Activated T-helper 2 cell treated with anti-CD3 and anti-CD28 coated beads, Interferon-gamma antibody, Interleukin-2, Interleukin-4, amounts not matched to agents 10 μg/mL and 5 μg/mL and 100 μg/mL, durations not matched to agents 14 hours and 24 hours and 36 hours (primary cell): ENCODE measurements at places on chromosomes 1 and 21. TPM values are rescaled to one million over a fixed set of nuclear protein-coding genes. Genes with fewer than 3 reads are reported as not detected.

AGRN gene
- total RNA-seq: 27.6 and 29.2 TPM in 2 replicates

NTRK1 gene
- total RNA-seq: 252 and 253 TPM in 2 replicates

- no peaks in the 10 kb centered on the region for H3K36me3 ChIP-seq
- no peak for DNase-seq
- H3K4me3 ChIP-seq: peak overlapping the region; percentile 73
- no peaks in the 10 kb centered on the region for H3K27me3 ChIP-seq
Measured at GRCh38 chr1:245953876-245954660, 553.0 kb downstream of the SMYD3 start.

RCAN3 gene
- total RNA-seq: 31.9 and 33.8 TPM in 2 replicates

- no peak overlapping the region for H3K27ac ChIP-seq
- peaks cover 2% of the 10 kb centered on the region for H3K4me1 ChIP-seq
- no peak overlapping the region for H3K4me3 ChIP-seq
- DNase-seq: no peak
Measured at GRCh38 chr21:41628256-41628655, 120.3 kb upstream of the TMPRSS2 start.

DNA sequence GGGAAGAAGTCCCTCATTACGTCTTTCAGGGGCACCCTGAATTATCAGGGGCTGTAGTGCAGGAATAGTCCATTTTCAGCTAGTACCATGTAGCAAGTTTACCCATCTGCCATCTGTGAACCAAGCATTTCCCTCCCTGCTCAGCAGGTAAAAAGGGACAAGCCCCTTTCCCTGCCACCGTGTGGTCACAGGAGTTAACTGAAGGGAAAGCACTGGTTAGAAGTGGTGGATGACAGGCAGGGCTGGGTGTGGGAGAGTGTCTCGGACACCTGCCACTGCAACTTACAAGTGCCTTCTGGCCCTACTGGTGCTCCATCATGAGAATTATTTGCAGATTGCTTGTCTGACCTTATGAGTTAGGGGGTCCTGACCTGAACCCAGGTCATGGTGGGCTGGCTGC is 32.0 kb upstream of the IGSF5 start:
- DNase-seq: no peak
- H3K27ac ChIP-seq: no peak overlapping the region
- no peaks in the 10 kb centered on the region for H3K4me1 ChIP-seq
- no peaks in the 10 kb centered on the region for H3K36me3 ChIP-seq
- no peak overlapping the region for H3K4me3 ChIP-seq

DNA sequence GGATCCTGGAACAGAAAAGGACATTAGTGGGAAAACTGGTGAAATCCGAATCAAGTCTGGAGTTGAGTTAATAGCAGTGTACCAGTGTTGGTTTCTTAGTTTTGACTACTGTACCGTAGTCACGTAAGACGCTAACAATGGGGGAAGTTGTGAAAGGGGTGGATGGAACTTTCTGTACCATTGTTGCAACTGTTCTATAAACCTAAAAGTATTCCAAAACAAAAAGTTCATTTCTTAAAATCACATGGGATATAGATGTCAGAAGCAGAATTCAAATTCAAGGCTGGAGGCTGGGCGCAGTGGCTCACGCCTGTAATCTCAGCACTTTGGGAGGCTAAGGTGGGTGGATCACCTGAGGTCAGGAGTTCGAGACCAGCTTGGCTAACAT is 16.9 kb downstream of the ARHGEF19 start:
- H3K27me3 ChIP-seq: peaks cover 9% of the 10 kb centered on the region
- H3K36me3 ChIP-seq: no peaks in the 10 kb centered on the region
- no peak overlapping the region for H3K4me3 ChIP-seq
- peaks cover 8% of the 10 kb centered on the region for H3K4me1 ChIP-seq
- no peak overlapping the region for H3K27ac ChIP-seq

HENMT1 gene
- total RNA-seq: 16.5 and 17.7 TPM in 2 replicates

HMGCS2 gene
- total RNA-seq: not detected in 2 replicates

BNIPL gene
- 1.5 TPM in 2 replicates for total RNA-seq

- peaks cover 4% of the 10 kb centered on the region for H3K27me3 ChIP-seq
- no peak overlapping the region for H3K27ac ChIP-seq
- H3K4me1 ChIP-seq: no peaks in the 10 kb centered on the region
- no peak for DNase-seq
- no peaks in the 10 kb centered on the region for H3K36me3 ChIP-seq
Measured at GRCh38 chr21:37695111-37695510, 221.1 kb downstream of the KCNJ6 start.
